ENCODE measurements at places on chromosomes 3 and 15. TPM values are rescaled to one million over a fixed set of nuclear protein-coding genes. Genes with fewer than 3 reads are reported as not detected.

GRCh38 chr3:147407114-147407497, 763 bp upstream of the ZIC4 start:
- no peak for DNase-seq

PLSCR5 gene
- not detected for polyA plus RNA-seq

DNA sequence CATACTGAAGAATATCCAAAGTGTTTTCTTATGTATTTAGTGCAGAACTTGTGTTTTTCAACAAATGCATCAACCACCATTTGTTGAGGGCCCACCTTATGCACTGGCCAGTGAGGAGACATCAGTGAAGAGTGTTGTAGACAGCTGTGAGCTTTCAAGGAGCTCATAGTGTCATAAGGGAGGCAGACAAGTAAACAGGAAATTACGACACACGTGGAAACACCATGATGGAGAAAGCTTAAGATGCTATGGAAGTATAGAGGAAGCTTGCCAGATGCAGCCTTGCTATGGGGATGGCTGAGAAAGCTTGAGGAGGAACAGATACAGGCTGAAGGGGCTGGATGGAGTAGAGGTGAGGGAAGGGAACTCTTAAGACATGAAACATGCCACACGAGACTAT, 50.8 kb upstream of the PSMD6 start:
- no peak for DNase-seq

CPLX3 gene
- 24.1 TPM for polyA plus RNA-seq

- DNase-seq = peak; percentile 46
Measured at GRCh38 chr15:73685981-73686380, 1.8 kb downstream of the CD276 start.

REC114 gene
- polyA plus RNA-seq = not detected

GRCh38 chr3:187914231-187914630, 169.0 kb upstream of the BCL6 start:
- DNase-seq = no peak

DNA sequence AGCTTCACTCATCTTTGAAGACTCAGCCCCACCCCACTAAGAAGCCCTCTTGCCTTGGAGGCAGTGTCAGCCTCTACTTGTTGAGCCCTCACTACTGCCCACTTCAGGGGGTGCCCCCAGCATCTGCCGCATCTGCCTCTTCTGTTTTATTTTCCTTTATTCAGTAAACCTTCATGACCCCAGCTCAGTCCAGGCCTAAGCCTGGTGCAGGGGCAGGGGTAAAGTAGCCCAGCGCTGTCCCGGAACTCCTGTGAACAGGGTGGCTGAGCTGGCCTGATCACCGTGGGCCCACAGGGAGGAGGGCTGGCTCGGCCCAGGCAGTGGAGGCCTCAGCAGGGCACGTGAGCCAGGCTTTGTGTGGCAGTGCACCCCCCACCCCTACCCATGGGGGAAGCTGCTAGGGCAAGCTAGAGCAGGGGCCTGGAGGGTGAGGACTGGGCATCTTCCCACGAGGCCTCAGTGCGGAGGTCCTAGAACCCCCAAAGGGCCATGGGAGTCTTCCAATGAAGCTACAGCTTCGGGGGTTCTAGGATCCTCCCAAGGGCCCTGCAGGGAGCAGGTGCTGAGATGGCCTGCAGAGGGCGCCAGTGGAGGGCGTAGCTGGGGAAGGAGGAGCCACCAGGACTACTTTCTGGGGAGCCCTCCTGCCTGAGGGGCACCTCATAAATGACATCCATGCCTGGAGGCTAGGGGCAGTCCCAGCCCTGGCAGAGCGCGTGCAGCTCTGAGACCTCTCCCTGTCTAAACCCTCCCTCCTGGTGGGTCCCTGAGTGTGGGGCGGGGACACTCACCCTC, 36.0 kb downstream of the TSPAN3 start:
- peak; percentile 40 for DNase-seq

KLHL6 gene
- polyA plus RNA-seq = 1.2 TPM

DNA sequence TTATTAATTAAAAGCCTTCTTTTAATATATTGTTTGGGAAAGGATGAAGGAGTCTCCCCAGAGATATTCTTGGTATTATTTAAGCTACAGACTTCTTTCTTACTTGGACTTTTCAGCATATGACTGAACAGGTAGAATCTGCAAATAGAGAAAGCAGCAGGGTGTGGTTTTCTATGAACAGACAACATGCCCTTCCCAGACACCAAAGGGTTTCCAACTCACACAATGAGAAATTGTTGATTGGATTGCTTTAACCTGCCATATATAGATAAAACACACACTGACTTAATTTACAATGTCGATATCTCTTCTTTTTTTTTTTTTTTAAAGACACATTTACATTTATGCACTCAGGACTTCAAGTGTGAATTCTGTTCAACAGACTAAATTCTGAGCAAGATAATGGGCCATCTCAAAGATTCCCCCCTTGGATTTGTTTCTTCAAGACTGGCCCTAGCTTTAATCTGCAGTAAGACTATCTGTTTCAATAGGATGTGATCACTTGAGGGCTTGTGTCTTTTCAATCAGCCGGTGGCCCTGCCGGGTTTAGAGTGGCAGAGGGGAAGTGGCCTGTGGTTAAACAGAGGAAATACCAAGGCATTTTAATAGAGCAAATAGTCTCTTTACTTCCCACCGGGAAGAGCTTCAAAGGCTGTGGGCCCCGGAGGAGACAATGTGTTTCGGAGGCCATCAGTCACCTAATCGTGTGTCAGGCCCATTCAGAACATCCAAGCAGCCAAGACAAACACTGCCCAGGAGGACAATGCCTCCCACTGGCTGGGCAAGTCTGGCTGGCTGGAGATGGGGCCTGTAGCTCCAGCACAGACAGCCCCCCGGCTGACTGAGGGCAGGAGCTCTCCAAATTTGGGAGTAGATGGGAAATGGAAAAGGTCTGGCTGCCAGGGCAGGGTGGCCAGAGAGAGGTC, 6.1 kb downstream of the IL17RD start:
- no peak for DNase-seq

MAP6D1 gene
- polyA plus RNA-seq = 2.5 TPM

SCAANT1 gene
- not detected for polyA plus RNA-seq

TPRG1 gene
- 8.7 TPM for polyA plus RNA-seq

C3orf70 gene
- 0.67 TPM for polyA plus RNA-seq

- no peak for DNase-seq
Measured at GRCh38 chr15:61050844-61051568, 178.1 kb downstream of the RORA start.

DNA sequence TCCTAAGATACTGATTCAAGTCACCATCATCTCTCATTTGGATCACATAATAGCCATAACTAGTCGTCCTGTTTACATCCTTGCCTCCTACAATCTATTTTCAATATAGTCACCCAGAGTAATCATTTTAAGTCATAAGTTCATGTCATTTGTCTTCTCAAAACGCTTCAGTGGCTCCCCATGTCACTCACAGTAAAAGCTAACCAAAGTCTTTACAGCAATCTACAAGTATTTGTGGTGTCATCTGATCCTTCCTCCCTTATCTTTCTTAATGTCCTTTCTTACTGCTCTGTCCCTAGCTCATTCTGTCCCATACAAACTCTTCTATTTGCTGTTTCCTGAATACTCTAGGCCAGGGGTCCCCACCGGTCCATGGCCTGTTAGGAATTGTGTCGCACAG, 28.8 kb downstream of the GBE1 start:
- DNase-seq = no peak

CHRNA7 gene
- 5.3 TPM for polyA plus RNA-seq

- no peak for DNase-seq
Measured at GRCh38 chr3:59839283-59839682, 789.5 kb upstream of the CFAP20DC start.

DNA sequence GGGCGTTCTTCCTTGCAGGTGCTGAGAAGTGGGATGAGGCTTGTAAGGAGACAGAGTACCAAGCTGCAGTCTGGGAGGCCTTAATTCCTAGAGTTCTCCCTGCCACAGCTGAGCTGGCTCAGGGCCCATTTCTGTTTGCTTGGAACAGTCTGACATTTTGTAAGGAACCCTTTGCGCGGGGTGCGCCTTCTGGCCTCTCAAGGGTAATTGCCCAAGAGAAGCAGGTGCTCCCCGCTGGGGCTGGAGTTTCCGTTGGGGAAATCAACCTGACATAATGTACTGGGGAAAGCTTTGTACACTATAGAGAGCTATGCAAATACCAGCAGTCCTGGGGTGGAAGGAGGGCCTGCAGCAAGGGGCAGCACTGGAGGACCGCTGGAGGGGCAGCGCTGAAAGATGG, 83.6 kb downstream of the HMG20A start:
- no peak for DNase-seq

- DNase-seq = peak; percentile 77
Measured at GRCh38 chr3:50254577-50255250, 14.2 kb upstream of the SEMA3B start.

GRCh38 chr3:169186596-169186995, 476.9 kb downstream of the MECOM start:
- no peak for DNase-seq

UQCRC1 gene
- 201 TPM for polyA plus RNA-seq

GAP43 gene
- polyA plus RNA-seq = 0.40 TPM

GRCh38 chr15:87767516-87767915, 489.0 kb downstream of the NTRK3 start:
- no peak for DNase-seq

PLSCR2 gene
- polyA plus RNA-seq = not detected

DNA sequence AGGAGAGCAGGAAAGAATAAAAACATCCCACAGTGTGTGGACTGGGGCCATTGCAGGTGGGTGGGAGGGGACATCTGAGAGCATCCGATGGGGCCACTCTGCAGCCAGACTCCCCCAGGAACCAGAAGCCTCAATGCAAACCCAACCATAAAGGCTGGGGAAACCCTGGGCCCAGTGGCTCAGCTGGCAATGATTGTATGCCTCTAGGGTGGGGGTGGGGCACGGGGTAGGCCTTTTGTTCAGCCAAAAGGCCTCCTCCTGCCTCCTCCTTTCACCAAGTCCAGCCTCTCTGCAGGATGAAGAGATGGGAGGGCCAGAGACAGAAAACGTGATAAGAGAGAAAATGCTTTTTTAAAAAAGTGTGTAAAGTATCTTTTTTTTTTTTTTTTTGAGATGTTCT, 45.5 kb upstream of the HERC1 start:
- DNase-seq = no peak

- no peak for DNase-seq
Measured at GRCh38 chr3:182637350-182638110, 155.8 kb upstream of the ATP11B start.

- no peak for DNase-seq
Measured at GRCh38 chr3:65128346-65128745, 440.5 kb upstream of the ADAMTS9 start.

- no peak for DNase-seq
Measured at GRCh38 chr3:132154619-132155018, 119.8 kb upstream of the CPNE4 start.

CATSPER2 gene
- polyA plus RNA-seq = 34.7 TPM

GRCh38 chr3:104178680-104179079, 1188.0 kb upstream of the ALCAM start:
- no peak for DNase-seq

- no peak for DNase-seq
Measured at GRCh38 chr3:71625676-71626075, 42.1 kb upstream of the FOXP1 start.

GRCh38 chr3:188658606-188659005, 504.6 kb downstream of the LPP start:
- DNase-seq = no peak

DNA sequence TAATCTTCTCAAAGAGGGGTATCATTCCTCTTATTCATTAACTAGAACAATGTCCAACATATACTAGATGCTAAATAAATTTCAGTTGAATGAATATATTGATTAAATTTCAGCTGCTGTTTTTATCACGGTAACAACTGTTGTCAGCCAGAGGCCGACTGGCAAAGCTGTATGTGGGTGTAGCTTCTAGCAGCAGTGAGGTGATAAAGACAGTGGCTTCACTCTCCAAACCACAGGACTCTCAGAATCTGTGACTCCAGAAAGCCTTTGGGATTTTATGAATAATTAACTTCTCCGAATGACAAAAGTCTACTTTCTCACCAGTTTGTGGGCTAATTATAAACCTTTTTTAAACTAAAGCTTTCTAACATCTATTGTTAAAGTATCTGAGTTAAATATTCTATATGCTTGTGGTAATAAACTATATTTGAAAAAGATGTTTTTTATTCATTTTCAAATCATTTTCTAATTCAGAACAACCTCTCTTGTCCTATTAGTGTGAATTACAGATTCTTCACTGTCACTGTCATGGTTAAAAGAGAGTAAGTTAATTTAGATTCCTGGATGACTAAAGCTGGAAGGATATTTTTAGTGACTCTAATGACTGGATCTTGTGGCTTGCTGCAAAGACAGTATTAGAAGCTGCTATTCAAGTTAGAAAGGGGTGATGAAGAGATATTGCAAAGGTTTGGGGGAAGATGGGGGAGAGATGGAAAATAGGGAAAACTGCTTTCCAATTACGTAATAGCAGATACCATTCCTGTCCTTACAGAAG, 796.4 kb upstream of the ARPP21 start:
- no peak for DNase-seq

TRIM71 gene
- polyA plus RNA-seq = not detected

CPEB1 gene
- 4.2 TPM for polyA plus RNA-seq

DNA sequence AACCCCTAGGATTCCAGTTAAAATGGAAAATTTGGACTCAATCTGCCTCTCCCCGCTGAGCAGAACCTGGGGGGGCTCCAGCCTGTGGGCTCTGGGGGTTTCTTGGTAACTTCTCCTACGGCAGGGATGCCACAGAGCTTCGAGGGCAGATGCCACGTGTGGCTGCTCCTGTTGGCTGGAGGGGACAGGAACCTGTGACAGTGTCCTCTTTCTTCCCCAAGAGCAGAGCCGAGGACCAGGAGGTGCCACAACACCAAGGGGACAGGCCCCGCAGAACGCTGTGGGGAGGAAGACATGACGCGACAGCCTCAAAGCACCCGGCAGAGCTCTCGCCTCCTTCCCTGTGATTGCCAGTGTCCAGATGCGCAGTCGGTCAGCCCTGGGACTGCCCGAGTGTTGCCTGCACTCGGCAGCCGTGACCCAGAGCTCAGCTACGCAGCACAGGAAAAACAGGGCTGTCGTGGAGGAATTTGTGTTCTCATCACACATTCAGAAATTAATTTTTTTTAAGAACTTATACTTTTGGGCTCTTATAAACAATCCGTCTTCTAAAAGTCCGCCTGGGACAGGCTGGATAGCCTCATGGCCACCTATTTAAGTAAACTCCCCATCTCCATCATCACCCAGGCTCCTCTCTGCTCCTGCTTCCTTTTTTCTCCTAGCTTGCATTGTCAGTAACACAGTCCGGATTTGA, 131.9 kb upstream of the MEF2A start:
- DNase-seq = peak; percentile 35
